ENCODE measurements at places on chromosomes 1 and 21.

- no peak for DNase-seq
Observed at GRCh38 chr1:179917601-179918429, 35.7 kb downstream of the TOR1AIP1 start.

GRCh38 chr21:43597540-43598250 is 61.6 kb downstream of the HSF2BP start:
- DNase-seq: no peak

DNA sequence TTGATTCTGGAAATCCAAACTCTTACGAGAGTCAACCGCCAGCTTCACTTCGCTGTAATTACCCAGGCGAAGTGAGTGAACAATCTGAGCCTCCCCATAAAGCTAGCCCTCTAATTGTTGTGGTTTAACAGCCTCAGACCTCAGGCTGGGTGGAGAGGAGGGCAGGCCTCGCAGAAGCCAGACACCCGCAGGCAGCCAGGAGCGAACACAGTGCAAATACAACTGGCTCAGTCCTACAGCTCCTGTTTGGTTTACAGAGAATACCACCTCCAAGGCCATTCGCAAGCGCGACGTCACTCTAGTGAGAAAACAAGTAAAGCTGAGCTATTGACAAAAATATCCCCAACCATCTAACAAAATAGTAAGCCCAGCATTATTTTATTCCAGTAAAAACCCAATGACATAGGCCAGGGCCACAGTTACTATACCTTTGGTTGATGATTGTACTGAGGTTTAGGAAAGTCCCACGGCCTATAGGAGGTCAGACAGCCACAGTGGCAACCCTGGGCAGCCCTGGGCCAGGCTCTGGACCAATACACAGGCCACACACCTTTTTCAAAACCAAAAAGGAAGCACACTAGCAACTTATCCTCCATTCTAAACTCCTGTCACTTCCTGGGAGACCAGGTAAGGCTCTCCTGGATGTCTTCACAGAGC is 163.3 kb downstream of the ETS2 start:
- no peak for DNase-seq

- no peak for DNase-seq
Observed at GRCh38 chr1:235067396-235068157, 61.1 kb downstream of the TOMM20 start.

DNA sequence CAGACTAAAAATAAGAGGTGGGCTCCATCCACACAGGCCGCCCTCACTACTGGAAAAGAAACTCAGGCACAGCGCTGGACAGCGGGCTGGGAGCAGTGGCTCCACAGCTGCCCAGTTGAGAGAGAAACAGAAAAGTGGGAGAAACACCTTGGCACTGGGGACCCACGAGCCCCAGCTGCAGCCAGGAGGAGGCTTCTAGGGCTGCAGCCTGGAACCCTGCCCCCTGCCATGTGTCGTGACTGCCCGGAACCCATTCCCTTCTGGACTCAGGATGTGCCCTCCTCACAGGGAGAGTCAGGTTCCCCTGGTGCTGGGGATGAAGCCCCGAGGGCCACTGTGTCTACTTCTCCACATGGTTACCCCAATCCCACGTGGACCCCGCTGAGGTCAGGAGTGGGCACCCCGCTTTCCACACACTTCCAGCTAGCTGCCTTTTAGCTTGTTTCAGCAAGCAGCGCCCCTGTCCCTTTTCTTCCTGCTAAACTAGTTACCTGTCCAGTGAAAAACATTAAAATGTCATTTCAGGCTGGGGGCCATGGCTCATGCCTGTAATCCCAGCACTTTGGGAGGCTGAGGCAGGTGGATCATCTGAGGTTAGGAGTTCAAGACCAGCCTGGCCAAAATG is 35.9 kb downstream of the PARP1 start:
- no peak for DNase-seq

GRCh38 chr1:2384941-2385481 is 6.3 kb downstream of the MORN1 start:
- no peak for DNase-seq

DNA sequence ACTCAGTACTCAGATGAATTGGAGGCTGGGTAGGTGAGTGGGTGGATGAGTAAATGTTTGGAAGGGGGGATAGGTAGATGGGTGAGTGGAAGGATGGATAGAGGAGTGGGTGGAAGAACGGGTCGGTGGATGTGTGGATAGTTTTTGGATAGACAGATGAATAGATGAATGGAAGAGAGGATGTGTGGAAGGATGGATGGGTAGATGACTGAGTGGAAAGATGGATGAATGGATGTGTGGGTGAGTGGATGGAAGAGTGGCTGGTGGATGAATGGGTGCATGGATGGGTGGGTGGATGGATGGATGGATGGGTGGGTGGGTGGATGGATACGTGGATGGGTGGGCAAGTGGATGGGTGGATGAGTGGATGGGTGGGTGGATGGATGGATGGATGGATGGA is 3.7 kb downstream of the SLC45A1 start:
- DNase-seq: no peak

DNA sequence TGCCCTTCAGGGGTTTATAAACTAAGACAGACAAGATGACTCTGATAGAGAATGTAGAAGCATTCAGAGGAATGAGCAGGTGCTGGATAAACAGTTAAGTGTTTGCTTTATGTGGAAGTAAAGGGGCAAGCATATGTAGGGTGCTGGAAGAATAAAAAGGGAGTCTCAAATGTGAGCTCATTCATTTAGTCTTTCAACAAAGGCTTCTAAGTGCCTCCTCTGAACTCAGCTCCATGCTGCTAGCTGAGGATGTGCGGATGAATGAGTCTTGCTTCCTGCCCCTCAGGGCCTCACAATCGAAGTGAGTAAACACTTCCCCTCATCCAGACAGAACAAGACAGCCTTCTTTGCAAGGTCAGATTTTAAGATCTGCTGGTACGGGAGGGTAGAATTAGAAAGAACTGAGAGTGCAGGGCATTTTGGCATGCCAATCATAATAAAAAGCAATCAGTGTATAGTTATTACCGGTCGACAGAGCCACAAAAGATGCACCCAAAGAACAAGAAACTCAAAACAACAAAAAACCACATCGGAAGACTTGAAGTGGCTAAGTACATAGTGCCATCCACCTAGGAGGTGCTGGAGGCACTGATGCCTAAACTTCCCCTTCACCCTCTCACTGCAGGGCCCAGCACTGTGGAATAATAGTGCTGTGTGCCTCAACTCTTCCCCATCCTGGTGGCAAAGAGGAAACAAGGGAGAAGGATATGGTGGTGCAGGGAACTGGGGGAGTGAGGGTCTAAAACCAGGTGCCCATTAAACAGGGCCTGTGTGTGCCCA is 69.8 kb downstream of the TNR start:
- DNase-seq: no peak

DNA sequence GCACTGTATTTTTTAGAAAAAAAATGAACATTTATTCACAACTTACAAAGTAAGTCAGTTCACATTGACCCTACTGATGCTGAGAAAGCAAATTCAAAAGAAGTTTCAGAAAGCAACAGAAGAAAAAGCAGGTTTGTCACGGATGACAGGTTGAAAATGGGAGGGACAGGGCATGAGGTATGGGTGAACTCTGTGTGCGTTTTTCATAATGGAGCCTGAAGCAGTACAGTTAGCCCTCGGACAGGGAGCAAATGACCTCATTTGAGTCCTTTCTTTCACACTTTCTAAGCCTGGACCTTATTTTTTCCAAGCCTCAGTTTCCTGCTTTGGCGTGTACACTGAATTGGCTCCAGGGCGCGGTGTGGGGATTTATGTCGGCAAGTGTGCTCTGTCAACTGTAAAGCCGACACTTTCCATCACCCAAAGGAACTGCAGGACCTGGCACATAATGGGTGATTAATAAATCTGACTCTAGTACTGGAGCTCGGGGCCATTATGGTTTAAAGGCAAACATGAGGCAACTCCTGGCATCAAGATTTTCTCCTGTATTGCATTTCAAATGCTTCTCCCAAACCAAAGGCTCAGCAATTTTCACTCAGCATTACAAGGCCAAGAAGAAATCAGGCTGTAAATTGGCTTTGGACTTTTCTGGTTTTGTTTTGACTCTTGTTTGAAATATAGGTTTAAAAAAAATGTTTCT is 345.5 kb upstream of the DUSP10 start:
- no peak for DNase-seq

DNA sequence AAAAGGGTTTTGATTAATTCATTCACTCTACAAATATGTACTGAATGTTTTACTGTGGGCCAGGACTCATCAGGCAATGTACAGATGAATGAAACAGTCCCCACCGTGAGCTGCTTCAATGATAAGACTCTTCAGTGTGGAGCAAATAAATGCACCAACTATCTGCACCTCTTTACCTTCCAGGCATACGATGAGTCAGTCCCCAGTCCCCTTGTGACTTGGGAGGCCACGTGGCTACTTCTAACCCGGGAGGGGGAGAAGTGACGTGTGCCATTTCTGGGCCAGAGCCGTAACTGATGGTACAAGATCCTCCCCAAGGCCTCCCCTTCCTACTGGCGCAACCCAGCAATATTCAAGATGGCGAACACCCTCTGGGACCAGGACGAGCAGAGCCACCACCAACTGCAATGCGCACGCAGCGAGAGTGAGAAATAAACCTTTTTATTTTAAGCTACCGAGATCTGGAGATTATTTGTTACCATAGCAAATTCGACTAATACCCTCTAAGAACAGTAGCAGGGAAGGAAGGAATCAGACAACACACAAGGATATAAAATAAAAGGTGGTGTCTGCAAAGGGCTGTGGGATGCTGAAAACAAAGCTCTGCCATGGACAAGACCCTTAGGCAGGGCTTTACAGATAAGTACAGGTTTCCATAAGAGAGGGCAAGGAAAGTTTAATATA is 74.5 kb downstream of the NPHP4 start:
- no peak for DNase-seq

DNA sequence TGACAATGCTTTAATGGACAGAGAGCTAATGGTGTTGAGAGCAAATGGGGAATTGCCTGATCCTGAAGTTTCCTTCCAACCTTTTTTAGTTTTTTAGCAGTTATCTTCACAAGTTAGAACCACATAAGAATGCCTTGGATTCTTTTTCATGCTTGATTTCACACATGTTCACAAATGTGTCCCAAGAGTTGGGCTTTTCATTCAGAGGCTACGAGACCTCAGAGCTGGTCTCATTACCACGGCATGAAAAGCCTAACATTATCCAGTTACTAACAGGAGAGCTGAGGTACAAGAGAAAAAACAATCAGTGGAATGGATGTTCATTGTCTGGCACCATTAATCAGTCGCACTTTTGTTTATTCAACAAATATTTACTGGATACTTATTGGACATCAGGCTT is 340.6 kb downstream of the ZNF326 start:
- DNase-seq: no peak

GRCh38 chr1:191176131-191176530 is 698.5 kb upstream of the BRINP3 start:
- DNase-seq: no peak

- no peak for DNase-seq
Observed at GRCh38 chr1:165442053-165442452, 2.9 kb downstream of the RXRG start.

GRCh38 chr1:155082301-155083051 is 3.8 kb downstream of the EFNA3 start:
- DNase-seq: no peak

DNA sequence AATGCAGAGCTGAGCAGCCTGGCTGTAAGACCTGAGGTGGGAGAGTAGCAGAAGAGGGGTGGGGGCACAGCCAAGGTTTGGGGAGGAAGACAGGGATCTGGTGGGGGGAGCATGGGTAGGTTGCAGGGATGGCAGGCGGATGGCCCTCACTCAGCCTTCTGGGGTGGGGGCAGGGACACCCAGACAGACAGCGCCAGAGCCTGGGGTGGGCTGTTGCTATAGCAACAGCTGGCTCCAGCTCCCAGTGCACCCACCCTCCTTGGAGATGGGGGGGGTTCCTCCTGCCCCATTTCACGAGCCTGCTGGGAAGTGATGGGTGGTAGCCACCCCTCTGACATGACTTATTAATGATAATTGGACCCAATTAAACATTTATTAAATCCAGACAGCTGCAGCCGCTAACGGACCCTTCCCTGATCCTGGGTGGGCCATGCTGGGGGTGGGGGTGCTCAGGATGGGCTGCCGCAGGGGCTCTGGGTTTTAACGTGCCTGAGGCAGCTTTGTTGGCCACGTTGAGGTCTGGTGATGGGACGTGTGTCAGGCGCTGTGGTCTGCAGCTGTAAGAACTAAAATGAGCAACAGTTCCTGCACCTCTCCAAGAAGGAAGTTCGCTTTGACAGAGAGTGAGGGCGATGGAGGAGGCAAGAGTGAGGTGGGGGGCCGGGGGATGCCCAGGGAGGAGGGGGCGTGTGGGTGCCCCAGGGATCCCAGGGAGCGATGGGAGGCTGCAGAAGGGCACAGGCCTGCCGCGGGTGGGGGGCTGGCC is 19.4 kb downstream of the AGRN start:
- no peak for DNase-seq

DNA sequence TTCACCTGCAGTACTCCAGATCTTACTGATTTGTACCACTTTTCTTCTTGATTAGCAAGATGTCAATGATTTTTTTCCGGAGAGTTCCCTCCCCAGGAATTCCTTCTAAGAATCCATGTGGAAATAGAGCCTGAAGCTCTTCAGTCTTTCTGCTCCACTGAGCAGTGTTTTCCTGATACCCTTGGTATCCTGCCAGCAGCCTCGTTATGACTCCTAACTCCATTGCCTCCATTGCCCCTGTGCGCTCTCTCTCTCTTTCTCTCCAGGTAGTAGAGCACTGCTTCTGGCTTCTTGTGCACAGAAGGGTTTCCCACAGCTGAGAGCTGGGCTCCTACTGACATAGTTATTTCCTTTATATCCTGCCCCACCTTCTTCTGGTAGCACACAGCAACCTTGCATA is 12.2 kb downstream of the UBE2U start:
- no peak for DNase-seq

- no peak for DNase-seq
Observed at GRCh38 chr1:232813760-232814159, 8.5 kb downstream of the MAP10 start.

GRCh38 chr1:30920827-30921226 is 12.3 kb upstream of the SDC3 start:
- DNase-seq: no peak

DNA sequence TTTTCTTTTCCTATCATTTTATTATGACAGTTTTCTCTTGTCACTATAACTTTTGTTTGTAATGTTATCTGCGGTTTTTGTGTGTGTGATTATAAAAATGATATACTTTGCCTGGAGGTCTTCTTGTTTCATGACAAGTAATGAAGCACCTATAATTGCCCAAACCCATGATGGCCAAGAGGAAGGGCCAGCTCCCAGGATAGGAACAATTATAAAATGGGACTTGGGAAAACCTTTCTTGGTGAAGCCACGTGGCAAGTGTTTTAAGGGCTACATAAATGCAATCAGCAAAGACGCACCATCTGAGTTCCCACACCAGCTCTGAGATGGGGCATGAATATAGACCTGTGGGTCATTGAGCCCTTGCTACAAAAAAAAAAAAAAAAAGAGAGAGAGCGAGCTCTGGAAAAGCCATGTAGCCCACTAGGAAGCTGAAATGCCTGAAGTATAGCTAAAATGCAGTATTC is 462.6 kb upstream of the RUNX1 start:
- DNase-seq: no peak

GRCh38 chr1:118023199-118023598 is 93.7 kb downstream of the WDR3 start:
- no peak for DNase-seq

- no peak for DNase-seq
Observed at GRCh38 chr1:66217021-66217420, 316.9 kb upstream of the SGIP1 start.

All from D721Med (cell line).